ENCODE measurements at places on chromosomes 6 and 20.
A peak's percentile ranks its signal among the peaks of the same experiment; 100 is the strongest.

DNA sequence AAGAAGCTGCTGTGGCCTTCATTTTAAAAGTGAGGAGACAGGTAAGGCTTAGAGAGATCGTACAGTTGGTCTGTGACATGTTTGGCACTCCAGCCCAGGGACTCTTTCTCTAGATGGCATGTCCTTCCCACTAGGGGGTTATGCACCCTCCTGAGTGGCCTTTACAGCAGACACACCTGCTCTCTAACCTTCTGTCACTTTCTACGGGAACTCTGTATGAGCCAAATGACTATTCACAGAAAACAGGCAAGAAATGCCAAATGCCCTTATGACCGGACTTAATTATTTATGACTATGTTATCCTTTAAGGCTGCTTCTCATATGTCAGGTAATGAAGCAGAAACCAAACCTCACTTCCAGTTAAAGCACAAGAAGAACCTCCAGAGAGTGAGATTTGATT is 91.2 kb downstream of the MAP3K5 start:
- DNase-seq = no peak

GRCh38 chr6:133644892-133645619 is 243.9 kb upstream of the TCF21 start:
- DNase-seq = peak; percentile 63

GRCh38 chr6:113375950-113376846 is 480.9 kb upstream of the MARCKS start:
- DNase-seq = peak; percentile 79

DNA sequence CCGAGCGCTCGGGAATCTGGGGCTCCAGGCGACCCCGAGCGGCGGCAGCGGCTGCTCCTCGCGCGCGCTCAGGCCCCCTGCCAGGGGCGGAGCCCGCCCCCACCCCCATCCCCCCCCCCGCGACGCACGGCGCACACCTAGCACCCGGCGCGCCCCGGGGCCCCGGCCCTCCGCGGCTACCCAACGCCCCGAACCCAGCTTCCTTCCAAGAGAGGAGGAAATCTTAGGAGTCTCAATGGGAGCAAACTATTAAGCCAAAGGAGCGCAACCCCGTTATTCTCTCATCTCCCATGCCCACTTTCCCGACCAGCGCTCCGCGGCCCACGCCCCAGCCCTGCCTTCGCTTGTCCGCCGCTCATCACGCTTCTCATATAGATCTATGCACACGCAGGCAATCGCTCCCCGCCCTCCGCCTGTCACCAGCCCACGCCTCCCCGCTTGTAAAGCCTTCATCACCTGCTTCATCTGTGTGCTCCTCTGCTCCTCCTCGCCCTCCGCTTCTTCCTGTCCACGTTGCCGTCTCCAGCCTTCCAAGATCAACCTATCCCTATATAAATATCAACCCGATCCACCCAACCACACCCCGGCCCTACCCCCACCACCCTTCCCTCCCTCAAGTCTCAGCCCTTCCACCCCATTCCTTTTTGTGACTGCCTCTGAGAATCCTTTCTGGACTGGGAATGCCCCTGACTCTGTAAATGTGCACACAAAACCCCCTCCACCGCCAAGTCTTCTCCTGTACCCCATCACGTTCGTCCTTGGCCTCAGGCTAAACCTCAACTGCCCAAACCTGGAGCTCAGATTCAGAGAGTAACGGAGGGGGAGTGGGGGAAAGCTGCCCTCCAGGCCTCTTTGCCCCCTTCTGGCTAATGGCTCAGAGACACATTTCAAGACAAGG is at the start of gene DLK2:
TSS of gene DLK2 (minus strand) at position 18 of the 898 bp plus-strand sequence. CDS start 723 bp downstream, outside the sequence.
- peak; percentile 18 for DNase-seq

- no peak for DNase-seq
Observed at GRCh38 chr6:41582540-41582939, 36.4 kb downstream of the FOXP4 start.

DNA sequence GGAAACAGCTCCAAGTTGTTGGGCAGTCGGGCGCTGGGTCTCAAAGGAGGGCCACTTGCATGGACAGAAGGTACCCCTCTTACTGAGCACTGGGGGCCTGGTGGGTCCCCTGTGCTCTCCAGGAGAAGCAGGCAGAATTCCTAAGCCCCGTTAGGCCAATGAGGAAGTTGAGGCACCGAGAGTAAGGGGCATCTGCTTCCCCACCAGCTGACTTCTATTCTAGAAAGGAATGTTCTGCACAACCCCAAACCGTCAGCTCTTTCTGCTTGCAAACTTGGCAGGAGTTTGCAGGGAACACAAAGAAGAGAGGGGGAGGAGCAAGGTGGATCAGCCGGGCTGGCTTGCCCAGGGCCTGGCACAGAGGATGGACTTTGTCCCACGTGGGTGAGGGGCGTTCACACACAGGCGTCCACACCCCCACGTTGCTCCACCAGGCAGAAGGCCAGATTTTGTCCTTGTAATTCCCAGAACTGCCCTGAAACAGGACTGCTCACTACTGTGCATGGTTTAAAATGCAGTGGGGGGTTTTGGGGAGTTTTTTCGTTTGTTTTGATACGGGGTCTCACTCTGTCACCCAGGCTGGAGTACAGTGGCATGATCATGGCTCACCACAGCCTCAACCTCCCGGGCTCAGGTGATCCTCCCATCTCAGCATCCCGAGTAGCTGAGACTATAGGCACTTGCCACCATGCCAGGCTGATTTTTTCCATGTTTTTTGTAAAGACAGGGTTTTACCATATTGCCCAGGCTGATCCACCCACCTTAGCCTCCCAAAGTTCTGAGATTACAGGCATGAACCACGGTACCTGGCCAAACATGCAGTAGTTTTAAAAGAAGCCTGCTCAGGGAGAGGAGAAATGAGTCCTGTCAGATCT is 93.3 kb downstream of the SNX5 start:
- peak; percentile 84 for DNase-seq

DNA sequence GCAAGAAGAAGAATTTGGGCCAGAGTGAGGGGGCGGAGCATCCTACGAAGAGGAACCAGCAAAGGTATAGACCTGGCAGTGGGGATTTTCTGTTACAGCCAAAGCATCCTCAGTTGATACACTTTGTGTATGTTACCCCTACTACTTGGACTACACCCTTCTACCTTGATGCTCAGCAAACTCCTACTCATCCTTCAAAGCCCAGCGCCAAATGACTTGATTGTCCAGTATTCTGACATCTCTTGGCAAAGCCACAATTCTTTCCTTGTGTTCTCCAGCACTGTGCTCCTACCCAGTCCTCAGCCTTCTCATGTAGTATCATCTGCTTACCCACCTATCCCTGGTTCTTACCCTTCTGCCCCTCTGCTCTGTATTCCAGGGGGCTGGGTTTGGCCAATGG is 21.7 kb upstream of the CTNNBL1 start:
- DNase-seq = no peak

GRCh38 chr6:62740596-62740995 is 454.6 kb upstream of the KHDRBS2 start:
- no peak for DNase-seq

- DNase-seq = peak; percentile 11
Observed at GRCh38 chr20:11338496-11339306, 579.0 kb upstream of the BTBD3 start.

- DNase-seq = no peak
Observed at GRCh38 chr20:59375541-59375940, 75.1 kb downstream of the EDN3 start.

DNA sequence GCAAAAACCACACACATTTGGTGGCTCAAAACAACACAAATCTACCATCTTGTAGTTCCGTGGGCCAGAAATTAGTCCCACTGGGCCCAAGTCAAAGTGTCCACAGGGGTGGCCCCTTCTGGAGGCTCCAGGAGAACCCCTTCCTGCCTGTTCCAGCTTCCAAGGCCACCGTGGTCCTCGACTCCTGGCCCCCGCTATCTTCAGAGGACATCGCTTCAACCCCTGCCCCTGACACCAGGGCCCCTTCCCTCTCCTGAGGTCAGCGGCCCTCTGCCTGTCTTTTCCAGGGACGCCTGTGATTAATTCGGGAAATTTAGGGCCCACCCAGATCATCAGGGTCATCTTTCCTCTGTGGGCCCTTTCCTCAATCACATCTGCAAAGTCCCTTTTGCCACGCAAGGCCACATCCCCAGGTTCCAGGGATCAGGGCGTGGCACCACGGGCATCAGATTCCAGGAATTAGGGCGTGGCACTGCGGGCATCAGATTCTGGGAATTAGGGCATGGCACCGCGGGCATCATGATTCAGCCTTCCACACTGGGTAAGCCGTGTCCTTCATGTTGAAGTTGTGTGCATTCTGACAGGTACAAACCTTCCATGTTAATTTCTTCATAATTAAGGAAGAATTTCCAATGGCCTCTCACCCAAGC is 59.9 kb upstream of the SMOC2 start:
- no peak for DNase-seq

DNA sequence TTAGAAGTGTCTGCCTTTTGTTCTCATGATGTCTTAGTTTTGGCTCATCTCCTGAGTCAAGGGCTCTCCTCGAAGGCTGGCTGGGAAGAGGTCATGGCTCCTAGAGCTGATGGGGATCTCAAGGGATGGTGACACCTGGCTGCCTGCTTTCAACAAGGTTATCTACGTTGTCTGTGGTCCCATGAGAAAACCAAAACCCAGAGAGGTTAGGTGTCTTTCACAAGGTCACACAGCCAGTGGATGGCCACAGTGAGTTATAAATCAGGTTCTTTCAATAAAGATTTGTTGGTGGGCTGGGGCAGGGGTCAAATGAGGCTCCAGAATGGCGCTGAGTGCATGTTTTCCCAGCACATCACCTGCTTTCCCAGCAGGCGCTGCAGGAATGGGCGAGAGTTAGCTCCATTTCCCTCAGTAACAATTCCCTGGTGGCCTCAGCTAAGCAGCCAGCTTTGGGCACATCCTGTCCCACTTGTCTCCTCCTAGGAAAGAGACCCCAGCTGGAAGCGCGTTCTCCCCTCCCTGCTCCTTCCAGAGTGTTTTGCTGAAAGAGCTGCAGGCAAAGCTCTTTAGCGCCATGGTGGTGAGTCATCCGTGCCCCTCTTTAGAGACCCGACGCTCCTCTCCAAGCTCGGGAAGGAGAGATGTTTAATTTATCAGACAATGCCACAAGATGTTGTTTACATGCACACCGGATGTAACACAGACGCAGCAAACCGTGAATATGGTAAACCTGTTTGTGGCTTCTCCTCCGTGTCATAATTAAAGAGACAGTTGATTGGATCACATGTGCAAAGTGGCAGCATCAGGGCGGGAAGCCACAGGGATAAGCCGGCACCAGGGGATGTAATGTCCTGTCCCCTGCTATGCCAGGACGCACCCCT is 109.7 kb downstream of the LRFN2 start:
- no peak for DNase-seq

GRCh38 chr20:34246126-34246626 is 5.0 kb downstream of the ASIP start:
- no peak for DNase-seq

DNA sequence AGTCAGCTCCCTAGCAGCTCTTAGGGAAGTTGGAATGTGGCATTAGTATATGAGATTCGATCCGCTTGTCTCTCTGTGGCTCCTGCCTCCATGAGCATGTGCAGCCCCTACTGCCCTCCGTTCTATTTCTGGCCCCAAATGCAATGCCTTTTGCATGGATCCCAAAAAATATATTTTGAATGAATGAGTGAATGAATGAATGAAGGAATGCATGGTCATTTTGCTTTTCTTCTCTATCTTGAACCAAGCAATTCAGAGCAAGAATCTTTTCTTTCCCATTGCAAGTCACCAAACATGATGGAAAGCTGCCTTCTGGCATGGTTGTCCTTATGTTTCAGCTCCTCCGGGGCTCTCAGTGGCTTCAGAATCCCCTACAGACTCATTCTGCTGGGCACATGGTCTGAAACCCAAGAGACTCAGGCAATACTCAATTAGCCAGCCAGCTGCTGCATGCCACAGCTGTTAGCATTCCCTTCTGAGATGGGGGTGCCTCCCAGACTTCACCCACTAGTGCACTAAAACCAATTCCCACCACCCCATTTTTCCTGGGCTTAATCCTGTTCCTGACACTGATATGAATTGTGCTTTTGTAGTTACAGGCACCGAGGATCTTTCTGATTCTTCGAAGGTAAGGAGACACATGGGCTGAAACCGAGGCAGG is 2.6 kb upstream of the IYD start:
- DNase-seq = no peak

- no peak for DNase-seq
Observed at GRCh38 chr6:151043944-151044343, 178.4 kb downstream of the MTHFD1L start.

GRCh38 chr6:21801446-21802174 is 208.1 kb downstream of the SOX4 start:
- DNase-seq = no peak

GRCh38 chr20:8647961-8648441 is 420.9 kb upstream of the PLCB4 start:
- peak; percentile 44 for DNase-seq

- peak; percentile 27 for DNase-seq
Observed at GRCh38 chr20:21832442-21833385, 127.2 kb downstream of the PAX1 start.

- peak; percentile 69 for DNase-seq
Observed at GRCh38 chr6:99868074-99868702, 125.8 kb downstream of the MCHR2 start.

- peak; percentile 99 for DNase-seq
Observed at GRCh38 chr20:41003143-41003935, 25.3 kb upstream of the TOP1 start.

DNA sequence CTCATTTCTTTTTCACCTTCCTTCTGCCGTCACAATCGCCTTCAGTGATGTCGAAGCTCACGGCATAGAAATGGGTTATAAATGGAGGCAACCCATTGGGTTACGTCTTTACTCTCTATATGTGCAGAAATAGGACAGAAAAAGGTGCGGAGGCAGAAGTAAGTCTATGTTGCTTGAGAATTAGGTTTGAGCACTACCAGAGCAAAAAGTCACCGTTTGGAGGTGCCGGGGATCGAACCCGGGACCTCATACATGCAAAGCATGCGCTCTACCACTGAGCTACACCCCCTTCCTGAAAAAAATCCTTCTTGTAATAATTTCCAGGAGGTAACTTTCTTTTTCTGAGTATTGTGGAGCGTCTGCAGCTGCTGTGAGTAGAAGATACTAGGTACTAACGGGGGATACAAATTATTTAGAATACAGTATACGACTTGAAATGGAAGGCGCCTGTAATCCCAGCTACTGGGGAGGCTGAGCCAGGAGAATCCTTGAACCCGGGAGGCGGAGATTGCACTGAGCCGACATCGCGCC is 134.2 kb downstream of the TRIM27 start:
- peak; percentile 75 for DNase-seq

DNA sequence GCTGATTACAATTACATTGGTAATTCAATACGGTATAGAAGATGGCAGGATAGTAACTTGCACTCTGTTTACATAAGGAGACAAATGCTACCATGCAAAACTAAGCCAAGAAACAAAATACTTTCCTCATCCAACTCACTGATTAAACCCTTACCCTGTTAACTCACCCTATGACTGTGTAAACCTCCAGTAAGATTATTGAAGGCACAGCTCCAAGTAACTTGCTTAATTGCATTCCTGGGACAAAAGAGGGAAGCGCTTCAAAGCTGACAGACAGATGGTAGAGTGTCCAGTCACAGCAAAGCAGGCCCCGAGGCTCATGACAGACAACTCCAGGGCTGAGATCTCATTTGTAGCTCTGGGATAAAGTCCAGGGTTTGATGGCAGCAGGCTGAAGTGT is 6.9 kb upstream of the KIF16B start:
- peak; percentile 90 for DNase-seq

- no peak for DNase-seq
Observed at GRCh38 chr6:147527197-147527596, 18.7 kb downstream of the SAMD5 start.
